ENCODE measurements at places on chromosomes 5 and 9.
A peak's percentile ranks its signal among the peaks of the same experiment; 100 is the strongest.

- no peak for DNase-seq
Measured at GRCh38 chr5:67476531-67476930, 279.9 kb upstream of the CD180 start.

GRCh38 chr5:134963098-134963497 is 4.6 kb upstream of the CATSPER3 start:
- no peak for DNase-seq

- no peak for DNase-seq
Measured at GRCh38 chr5:172534229-172535107, 80.1 kb upstream of the SH3PXD2B start.

GRCh38 chr5:90170261-90170660 is 239.3 kb downstream of the CETN3 start:
- no peak for DNase-seq

- no peak for DNase-seq
Measured at GRCh38 chr5:178327931-178328711, 95.5 kb upstream of the PHYKPL start.

DNA sequence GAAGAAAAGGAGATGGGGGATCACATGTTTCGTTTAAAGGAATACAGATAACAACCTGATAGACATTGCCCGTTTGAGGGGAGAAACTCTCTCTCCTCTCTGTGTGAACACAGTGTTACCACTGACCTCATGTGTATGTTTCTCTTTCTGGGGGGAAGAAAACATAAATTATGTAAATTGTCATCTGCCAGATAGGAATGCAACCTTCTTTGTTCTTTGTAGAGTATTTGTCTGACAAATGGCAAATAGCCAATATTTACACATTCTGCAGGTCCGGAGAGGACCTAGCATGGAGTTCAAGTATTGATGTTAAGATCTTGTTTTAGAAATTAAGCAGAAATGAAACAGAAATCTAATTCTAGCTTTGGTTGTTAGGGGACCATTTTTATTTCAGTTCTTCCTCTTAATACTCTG is 276.3 kb downstream of the SAXO1 start:
- DNase-seq = no peak

DNA sequence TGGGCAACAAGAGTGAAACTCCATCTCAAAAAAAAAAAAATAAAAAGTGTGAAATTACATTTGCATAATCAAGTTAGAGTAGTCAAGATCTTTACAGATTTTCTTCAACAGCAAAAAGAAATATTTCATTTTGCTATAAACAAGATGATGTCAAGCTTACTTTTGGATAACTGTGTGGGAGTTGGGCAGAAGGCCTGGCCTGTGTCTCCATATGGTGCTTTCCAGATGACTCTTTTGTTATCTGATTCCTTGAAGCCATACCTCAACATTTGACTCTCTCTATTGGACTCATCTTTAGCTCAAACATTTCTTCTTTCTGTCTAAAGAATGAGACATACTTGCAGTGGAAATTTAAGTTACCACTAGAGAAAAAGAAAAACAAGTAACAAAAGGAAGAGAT is 246.8 kb downstream of the MSX2 start:
- no peak for DNase-seq

DNA sequence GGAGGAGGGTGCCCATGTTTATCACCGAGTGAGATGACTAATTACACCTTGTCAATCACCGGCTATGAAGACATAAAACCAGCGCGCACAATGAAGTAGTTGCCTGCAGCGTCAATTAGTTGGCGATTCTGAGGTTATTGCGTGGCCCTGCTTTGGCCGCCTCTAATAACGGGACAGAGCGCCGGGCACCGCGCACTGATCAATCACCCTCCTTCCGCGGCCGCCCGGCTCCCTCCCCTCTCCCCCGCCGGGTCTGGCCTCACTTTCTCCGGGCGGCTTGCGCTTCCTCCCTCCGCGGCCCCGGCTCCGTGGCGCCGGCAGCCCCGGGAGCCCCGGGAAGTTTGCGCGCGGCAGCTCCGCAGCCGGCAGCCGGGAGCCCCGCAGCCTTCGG is 3.3 kb upstream of the LHX2 start:
- DNase-seq = no peak

GRCh38 chr5:132098151-132098594 is 24.6 kb downstream of the CSF2 start:
- no peak for DNase-seq

GRCh38 chr5:178769617-178770260 is 39.3 kb upstream of the ZNF354A start:
- no peak for DNase-seq

GRCh38 chr5:54956922-54957321 is 28.5 kb downstream of the ESM1 start:
- DNase-seq = no peak

DNA sequence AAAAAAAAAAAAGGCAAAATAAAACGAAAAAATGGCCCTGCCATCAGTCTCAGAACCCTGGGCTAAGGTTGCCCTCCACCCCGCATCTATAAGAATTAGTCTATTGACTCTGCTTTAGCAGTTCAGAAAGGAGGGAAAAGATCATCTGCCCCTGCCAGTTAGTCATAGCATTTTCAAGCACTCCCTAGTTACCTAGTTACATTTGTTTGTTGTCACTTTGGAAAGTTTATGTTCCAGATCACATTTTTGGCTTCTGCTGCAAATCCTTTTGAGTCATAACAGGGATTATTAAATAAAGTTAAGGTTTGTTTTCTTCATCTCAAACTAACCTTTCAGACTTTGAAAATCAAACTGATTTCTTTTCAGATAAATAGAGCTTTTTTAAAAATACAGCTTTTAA is 52.1 kb downstream of the AQP7 start:
- no peak for DNase-seq

DNA sequence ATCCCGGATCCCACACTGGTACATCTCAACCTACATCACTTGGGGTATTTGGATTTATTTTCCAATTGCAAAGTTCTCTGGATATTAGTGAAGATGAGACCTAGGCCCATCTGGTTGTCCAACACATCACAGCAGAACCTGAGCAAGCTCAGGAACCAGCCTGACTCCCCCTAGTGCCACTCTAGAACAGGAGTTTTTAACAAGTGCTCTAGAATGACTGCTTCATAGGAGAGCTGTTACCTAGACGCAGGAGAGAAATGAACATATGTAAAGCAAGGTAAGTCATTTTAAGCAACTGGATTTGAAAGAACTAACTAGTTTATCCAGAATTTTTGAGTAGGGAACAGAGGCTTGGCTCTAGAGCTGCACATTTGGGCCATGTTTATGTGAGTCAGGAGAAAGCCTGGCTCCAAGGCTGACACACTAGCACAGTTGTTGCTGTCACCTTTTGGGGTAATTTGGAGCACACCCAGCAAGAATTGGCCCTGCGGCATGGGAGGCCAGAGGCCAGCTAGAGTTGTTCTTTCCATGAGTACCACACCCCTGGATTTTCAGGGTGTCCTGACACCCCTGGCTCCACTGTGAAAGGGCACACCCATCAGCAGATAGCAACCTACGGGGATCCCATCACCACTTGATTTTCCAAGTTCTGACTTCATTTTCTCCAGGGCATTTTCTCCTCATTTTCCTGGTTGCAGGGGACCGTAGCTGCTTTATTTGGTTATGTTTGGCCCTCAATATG is 110.9 kb upstream of the LPAR1 start:
- DNase-seq = no peak

DNA sequence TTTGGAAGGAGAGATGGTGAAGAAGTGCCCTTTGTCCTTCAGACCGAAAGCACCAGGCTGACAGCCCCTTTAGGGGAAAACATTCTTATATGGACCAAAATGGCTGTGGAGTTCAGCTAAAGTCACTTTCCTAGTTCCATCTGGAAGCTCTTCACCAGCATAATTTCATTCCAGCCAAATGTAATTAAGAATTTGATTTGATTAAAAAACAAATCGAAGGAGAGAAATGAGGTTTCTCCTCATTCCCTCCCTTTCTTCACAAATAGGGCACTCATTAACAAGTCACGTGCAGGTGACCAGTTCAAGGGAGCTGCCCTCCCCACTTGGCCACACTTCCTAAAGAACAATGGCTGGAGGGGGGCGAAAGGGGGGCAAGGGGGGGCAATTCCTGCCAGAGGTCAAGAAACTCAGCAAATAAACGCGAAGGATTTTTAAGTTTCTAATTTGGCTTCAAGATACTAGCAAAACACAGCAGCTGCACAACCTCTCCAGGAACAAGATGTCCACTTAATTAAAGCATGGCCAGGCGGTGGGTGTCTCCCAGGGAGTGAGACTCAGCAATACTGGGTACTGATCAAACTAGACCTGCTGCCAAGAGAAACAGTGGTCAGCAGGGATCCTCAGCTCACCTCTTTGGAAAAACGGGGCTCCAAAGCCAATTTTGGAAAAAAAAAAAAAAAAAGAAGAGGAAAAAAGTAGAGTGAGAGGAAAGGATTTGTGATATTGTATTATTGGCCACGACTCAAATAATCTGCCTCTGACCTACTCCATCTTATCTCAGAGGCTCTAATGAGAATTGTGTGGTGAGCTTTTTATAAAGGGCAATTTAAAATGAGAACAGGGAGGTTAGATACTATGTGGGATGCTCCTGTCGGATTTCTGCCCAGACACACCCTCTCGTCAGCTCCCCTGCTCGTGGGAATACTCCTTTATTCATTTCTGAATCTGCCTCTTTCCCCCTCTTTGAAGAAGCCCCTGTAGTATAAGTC is 254.3 kb downstream of the ZSWIM6 start:
- no peak for DNase-seq

DNA sequence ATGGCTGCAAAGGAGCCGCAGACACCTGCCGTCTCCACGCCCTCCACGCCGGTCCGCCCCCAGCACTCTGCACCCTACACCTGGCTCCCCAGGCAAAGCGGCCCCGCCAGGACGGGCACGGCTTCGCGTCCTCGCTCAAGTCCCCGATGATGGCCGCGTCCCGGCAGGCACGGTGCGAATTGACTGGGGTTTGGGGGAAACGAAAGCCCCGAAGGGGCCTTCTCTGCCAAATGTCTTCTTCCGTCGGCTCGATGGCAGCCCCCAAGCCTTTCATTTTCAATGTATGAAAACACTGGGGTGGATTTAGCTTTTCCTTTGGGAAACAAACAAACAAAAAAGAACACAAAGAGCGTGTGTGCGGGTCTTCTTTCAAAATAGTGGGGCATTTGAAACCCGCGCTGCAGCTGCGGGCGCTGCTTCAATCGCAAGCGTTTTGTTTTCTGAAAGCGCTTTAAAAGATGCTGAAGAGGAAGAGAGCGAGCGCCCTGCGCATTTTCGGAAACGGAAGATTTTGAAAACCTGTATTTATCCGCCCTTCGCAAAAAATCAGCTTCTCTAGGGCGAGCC is 160.0 kb downstream of the RMI1 start:
- peak; percentile 39 for DNase-seq

- no peak for DNase-seq
Measured at GRCh38 chr9:98692392-98692791, 16.3 kb downstream of the GABBR2 start.

- no peak for DNase-seq
Measured at GRCh38 chr5:56010431-56010830, 15.7 kb upstream of the IL6ST start.

DNA sequence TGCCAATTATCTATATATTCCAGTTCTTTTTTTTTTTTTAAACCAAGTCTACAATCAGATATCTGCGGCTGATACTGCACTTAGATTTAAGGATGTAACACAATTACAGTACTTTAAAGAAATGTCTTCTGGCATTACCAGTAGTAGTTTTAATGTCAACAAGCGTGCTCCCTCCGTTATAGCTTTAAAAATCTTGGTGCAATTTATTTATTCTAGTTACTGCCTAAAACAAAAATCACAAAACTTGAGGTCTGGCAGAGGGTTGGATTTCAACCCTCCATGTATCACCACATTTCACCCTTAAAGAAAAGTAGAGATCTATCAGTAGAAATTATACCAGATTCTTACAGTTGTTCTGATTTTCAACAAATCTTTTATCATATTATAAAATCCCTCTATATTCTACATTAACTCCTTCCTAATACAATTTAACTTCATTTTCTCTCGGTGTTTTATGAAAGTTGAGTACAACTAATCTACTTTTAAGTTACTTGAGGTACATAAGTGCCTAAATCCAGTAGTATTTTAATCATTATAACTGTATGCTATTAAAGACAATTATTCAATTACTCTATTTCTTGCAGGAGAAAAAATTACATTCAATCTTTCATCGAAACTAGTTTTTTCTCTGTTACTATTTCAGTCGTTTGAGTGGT is 2.0 kb upstream of the RICTOR start:
- DNase-seq = no peak

DNA sequence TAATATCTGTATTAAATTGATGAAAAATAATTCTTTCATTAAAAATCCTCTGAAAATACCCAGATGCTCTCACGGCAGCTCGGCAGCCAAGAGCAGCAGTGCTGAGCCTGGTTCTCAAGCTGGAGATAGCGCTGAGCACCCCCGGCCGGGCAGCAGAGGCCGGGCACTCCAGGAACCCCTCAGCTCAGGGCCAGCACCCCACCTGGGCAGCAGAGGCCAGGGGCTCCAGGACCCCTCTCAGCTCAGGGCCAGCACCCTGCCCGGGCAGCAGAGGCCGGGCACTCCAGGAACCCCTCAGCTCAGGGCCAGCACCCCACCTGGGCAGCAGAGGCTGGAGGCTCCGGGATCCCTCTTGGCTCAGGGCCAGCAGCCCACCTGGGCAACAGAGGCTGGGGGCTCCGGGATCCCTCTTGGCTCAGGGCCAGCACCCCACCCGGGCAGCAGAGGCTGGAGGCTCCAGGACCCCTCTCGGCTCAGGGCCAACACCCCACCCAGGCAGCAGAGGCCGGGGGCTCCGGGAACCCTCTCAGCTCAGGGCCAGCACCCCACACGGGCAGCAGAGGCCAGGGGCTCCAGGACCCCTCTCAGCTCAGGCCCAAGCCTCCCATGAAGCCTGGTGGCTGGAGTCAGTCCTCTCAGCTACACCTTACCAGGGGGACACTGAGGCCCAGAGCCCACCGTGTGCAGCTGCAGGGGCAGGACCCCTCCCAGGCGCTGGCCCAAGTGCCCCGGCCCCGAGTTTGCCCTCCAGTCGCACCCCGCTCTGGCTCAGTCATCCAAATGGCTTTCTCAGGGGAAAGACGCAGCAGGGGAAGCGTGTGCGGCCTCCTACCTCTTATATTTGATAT is 21.7 kb downstream of the CLPTM1L start:
- no peak for DNase-seq

DNA sequence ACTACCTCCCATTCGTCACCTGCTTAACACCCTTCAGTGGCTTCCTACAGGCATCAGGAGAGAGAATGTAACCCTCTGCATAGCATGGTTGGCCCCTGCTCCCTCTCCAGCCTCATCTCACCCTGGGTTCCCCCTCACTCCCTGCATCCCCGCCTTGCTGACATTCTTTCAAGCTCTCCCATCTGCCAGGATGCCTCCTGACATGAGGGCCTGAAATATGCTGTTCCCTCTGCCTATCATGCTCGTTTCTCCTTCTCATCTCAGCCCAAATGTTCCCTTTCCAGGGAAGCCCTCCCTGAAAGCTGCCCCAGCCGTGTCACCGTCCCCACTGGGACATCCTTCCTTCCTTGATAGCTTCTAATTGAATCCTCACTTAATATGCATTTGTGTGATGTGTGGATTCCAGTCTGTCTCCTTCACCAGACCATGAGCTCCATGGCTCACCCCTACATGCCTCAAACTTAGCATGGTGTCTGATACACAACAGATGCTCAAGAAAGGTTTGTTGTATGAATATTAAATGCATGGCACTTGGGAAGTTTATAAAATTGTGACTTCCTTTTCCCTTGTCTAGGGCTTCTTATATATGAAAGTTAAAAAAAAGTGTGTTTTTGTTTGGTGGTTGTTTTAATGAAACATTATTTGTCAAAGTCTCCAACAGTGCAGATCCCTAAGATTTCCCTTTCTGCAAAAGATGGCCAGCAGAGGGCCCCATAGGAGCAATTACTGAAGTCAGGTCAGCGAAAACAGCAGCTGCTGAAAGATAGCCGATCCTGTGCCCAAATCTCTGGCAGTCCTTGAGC is 7.3 kb upstream of the C5orf58 start:
- DNase-seq = peak; percentile 83
